ENCODE measurements at places on chromosomes 4 and X.

GRCh38 chr4:159003420-159004253, 99.2 kb upstream of the RAPGEF2 start:
- no peak for DNase-seq

DNA sequence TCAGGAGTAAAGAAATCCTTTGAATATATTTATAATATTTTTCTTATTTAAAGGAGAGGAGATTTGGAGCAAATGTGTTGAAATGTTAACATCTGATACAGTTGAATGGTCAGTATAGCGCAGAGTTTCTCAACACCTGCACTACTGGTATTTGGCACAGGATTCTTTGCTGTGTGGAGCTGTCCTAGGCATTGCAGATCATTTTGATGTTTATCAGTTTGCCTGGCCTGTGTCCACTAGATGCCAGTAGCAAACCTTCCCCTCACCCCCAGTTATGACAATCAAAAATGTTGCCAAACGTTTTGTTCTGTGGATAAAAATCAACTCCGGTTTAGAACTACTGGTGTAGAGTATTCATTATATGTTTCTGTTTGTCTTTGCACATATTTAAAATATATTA, 765.3 kb upstream of the SLIT2 start:
- DNase-seq: no peak

GRCh38 chrX:130716781-130717413, 186.1 kb downstream of the ENOX2 start:
- no peak for DNase-seq

- DNase-seq: no peak
These were observed 7.3 kb downstream of the PPP1R3F start for GRCh38 chrX:49276671-49277534.

- DNase-seq: no peak
These were observed 96.6 kb upstream of the RPS6KA3 start for GRCh38 chrX:20363275-20363674.

- DNase-seq: no peak
These were observed 90.4 kb upstream of the PCDH10 start for GRCh38 chr4:133058701-133059100.

DNA sequence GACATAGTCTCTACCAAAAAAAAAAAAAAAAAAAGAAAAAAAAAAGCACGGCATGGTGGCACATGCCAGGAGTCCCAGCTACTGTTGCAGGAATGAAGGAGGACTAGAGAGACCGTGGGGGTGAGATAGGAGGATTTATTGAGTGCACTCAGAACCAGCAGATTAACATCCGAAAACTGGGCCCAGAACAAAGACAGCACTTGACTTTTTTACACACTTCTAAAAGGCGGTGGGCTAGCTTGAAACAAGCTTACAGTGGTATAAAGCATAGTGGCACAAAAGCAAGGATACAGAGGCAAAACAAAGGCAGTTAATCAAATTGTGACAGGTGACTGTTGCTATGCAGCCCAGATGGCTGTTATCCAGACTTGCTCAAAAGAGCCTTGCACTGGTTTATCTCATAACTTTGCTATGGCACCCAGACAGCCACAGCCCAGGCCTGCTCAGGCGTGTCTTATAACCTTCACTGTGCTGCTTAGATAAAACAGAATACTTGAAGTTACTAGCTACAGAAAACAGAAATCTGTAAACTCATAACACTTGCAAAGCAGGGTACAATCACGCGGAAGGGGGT, 9.9 kb upstream of the PI4K2B start:
- DNase-seq: no peak

GRCh38 chr4:108730579-108730978, 32.3 kb downstream of the ETNPPL start:
- DNase-seq: no peak

- no peak for DNase-seq
These were observed 38.3 kb downstream of the SPCS3 start for GRCh38 chr4:176358083-176358469.

GRCh38 chr4:40046311-40046980, 10.2 kb upstream of the N4BP2 start:
- no peak for DNase-seq

GRCh38 chrX:16903274-16904022, 33.3 kb upstream of the RBBP7 start:
- DNase-seq: no peak

DNA sequence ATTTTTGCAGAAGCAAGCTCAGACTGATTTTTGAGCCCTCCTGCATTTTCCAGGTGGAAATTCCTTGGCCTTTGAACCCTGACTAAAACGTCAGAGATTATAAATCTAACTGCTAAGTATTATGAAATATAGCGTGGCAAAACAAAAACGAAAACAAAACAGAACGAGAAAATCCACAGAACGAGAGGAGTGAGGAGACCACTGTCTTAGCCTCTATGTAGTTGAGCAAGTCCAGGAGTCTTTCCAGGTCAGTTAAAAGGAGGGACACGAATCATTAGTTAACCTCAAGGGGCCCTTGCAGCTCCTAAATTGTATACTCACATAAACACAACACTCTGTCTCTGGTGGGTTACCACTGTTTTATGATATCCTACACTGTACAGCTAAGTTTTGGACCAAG, 80.2 kb downstream of the SYNPO2 start:
- no peak for DNase-seq

- DNase-seq: no peak
These were observed 449.1 kb upstream of the SMIM31 start for GRCh38 chr4:164304861-164305260.

DNA sequence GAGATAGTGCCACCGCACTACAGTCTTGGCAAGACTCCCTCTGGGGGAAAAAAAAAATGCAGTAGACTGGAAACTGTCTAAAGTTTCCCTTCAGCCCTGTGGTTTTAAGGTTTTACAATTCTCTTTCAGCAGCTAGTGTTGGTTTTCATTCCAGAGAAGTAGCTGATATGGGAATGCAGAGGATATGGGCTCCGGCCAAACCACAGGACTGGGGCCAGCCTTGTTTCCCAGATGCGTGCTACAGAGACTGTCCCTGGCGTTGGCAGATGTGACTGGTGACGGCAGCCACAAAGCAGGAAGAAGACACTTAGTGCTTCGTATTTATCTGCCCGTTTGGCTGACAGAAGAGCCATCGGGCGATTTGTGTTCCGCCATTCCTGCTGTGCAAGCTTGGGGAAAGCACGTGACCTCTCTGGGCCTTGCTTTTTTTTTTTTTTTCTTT, 43.2 kb downstream of the ZBTB49 start:
- no peak for DNase-seq

DNA sequence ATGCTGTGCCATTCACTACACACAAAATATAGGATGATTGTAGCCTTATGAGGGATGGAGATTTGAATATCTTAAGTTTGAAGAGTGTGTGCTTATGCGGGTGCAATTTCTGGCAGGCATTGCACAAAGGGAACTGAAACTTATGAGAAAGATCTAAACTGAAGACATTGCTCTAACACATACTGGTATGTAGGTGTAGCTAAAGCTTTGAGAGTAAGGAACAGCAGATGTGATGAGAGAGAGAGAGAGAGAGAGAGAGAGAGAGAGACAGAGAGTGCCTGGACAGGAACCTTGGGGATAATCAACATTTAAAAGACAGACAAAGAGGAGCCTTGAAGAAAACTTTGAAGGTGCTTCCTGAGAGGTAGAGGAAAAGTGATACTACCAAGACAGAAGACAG, 379.7 kb downstream of the SPRY1 start:
- DNase-seq: no peak

DNA sequence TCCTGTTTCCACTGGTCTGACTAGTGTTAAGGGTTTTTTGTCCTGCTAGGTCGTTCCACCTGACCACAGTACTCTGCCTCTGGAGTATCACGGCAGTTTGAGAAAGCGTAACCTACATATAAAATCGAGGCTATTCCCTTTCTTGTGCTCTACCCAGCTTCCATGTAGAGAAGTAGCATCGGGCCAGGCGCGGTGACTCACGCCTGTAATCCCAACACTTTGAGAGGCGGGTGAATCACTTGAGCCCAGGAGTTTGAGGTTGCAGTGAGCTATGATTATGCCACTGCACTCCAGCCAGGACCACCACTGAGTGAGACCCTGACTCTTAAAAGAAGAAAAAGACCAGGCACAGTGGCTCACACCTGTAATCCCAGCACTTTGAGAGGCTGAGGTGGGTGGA, 7.5 kb downstream of the PPEF1 start:
- no peak for DNase-seq

GRCh38 chr4:76738086-76738931, 159.6 kb downstream of the SOWAHB start:
- DNase-seq: no peak

DNA sequence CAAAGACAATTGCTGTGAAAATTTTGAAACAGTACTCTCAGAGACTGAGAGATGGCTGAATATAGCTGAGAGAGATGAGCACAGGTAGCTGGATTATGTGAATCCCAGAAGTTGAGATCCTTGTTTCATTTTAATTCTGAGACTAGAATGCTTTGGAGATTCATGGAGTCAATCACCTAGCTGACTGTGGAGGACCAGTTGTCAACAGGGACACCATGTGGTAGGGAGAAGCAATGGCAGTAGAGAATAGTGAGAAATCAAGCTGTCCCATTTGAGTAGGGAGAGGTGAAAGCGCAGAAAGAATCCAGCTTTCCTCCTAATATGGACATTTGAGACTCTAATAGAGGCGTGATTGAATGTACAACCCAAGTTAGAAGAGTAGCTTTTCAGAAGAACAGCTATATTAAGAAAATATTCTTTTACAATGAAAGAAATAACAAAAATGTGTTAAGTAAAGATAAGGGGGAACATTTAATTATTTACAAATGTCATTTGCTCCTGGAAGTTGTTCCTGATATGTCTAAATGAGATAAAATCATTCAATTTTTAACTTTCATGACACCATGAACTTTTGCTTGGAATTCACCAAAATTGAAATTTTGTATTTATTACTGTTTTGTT, 30.3 kb upstream of the GLRB start:
- DNase-seq: no peak

- DNase-seq: no peak
These were observed 61.3 kb downstream of the NPNT start for GRCh38 chr4:105956569-105956968.

GRCh38 chr4:165505958-165506837, 127.4 kb downstream of the CPE start:
- DNase-seq: no peak

DNA sequence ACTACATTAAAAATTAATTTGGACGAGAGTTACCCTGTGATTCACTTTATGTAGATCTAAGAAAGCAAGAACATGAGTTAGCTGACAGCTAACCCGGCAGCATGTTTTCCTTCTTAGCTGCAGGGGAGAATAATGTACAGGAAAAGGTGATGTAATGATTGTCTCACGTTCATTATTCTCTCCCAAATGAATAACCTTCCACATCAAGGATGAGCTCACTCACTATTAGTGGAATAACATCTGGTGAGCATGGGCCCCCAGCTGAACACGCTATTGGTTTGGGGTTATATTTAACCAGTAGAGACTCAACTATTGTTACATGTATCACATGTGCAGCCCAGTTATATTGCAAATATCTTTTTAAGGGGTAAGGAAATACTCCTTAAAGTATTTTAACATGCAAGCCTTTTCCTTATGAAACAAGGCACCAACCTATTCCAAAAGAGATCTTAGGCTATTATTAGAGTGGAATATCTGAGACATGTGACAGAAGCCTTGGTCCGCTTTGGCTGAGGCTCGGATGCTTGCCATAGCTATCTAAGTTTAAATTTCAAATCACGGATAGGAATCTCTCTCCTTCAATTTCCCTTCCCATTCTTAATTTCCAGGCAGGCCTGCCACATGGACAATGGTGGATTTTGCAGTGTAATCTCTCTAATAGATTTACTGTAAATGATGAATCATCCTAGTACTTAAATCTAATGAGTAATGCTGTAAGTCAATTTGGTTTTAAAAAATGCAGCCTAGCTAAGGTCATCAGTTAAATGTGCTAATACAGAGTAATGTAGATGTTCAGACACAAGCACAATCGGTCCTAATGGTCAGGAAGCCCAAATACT, 99.0 kb upstream of the OTUD4 start:
- DNase-seq: no peak

- no peak for DNase-seq
These were observed 5.2 kb upstream of the CBR4 start for GRCh38 chr4:169015186-169015623.

DNA sequence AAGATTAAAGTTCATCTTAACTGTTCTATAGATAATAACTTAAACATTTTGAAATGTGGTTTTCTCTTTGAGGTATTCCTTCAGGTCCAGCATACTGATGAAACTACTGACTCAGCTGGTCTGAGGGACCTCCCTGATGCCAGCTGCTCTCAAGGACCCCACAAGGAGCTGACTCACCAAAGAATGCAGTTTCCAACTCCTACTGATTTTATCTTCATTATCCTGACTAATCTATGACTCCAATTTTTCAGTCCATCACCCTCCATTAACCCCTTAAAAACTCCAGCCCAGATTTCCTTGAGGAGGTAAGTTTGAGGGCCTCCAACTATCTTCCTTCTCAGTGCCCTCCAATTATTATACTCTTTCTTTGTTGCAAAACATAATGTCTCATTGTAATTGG, 1.4 kb upstream of the UGT2B4 start:
- DNase-seq: no peak

DNA sequence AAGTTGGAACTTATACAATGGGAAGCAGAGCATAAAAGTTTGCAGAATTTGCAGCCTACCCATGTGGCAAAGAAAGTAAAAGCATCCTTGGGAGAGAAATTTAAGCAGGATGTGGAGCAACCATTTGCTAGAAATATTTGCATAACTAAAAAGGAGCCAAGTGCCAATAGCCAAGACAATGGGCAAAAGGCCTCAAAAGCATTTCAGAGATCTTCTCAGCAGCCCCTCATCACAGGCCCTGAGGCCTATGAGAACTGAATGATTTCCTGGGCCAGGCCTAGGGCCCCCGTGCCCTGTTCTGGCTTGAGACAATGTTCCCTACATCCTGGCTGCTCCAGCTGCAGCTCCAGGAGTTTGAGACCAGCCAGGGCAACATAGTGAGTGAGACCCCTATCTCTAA, 25.3 kb upstream of the RAB28 start:
- DNase-seq: no peak

DNA sequence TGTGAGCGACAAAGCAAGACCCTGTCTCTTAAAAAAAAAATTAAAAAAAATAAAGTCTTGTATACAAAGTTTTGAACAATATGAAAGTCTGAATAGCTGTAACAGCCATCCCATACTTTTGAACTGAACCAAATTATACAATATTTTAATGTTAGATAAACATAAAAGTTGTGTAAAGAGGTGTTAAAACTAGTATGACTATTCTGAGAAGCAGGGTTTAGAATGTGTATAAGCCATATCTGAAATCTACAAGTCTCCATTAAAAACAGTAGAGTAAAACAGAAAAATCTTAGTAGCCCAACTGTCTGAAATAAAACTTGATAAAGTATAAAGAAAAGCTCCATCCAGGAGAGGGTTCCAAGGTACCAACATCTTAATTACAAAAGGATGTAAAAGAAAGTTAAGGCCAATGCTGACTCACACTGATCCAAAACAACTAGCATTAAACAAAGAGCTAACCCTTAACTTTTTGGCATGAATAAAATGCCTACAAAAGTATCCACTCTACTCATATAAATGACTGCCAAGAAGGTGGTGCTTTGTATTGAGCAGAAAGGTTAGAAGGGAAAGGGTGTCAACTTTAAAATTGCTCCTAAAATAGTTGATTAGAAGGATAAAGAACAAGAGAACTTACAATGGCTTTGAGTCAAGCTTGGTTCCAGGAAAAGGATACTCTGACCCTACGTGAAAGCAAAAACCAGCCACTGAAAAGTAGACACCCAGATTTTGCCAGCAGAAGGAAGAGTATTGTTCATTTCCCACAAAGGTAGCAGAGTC, 18.5 kb downstream of the CNOT6L start:
- no peak for DNase-seq

GRCh38 chrX:113929004-113929403, 654.9 kb upstream of the HTR2C start:
- no peak for DNase-seq

All from activated B cell treated with CpG ODN at 0.5 μM for 24 hours (primary cell).